D341Med (cell line): ENCODE measurements at places on chromosomes 3 and 15.

DNA sequence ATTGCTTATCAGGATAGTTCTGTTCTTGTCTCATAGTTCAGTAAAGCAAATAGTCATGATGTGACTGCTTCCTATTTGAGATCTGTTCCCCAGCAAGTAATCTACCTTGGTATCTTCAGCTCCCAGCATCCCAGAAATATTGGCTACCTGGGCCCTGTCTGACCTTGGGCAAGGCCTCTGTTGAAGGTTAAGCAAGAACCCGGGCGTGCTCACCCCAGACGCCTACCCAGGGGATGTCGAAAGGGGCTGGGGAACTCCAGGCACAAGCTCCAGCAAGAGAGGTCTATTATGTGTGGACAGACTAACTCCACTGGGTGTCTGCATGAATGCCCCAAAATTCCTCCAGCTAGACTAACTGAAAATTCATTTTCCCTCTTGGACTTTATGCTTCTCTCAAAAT lies 37.3 kb upstream of the IGF1R start:
- DNase-seq = no peak

DNA sequence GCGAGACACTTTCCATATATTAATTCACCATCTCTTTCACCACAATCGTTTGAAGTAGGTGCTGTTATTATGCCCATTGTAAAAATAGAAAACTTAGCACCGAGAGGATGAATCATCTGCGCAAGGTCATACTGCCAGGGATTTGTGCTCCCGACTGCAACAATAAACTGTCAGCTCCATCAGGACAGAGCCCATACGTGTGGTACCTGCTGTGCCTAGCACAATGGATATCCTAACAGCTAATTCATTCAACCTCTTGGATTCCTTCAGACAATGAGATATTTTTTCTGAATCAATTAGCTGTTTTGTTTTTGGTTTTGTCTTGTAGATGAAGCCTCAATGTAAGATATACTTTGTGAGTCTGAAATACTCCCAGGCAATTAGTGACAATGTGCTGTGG lies 32.3 kb upstream of the PROK2 start:
- no peak for DNase-seq

GRCh38 chr3:71930056-71930991 lies 145.4 kb upstream of the PROK2 start:
- peak; percentile 61 for DNase-seq

- DNase-seq = no peak
Observed at GRCh38 chr3:124526601-124527000, 203.7 kb upstream of the UMPS start.

- no peak for DNase-seq
Observed at GRCh38 chr15:75203017-75203907, 1.6 kb downstream of the C15orf39 start.

DNA sequence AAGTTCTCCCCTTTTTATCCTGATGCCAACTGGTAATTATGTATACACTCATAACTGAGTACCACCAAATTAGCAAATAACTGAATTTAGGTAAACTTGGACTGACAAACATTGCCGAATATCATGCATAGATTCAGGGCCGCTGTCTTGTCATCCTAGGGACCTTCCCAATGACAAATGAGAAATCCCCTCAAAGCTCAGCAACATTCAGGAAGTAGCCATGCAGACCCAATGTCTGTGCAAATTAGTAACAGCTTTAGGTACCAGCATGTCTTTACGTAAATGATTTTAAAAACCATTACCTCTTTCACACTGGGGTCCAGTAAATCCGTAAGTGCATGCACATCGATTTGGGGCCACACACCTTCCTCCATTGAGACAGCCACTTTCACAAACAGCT lies 49.5 kb downstream of the FBN1 start:
- no peak for DNase-seq

GRCh38 chr15:41151451-41152005 lies 35.4 kb upstream of the INO80 start:
- DNase-seq = no peak

DNA sequence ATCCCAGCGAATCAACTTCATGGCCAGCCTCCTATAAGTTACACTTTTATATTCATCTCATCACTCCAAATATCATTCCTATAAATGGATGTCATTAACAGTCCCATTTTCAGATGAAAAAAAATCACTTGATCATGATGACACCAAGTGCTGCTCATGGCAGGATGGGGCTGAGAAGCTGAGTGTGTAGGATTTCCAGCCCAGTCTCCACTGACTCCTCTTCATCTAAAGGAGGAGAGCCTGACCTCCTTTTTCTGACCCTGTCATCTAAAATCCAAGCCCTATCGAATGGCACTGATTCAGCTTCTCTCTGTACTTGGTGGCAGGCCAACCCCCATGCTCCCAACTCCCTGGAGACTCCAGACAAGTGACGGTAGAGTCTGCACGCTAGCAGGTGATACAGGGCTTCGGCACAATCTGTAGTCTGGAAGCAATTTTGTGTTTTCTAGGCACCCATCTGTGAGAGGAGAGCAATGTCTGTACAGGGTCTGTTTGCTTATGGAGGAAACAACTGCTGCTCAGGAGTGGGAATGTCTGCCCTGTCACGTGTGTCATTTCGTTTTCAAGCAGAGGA lies 103.2 kb downstream of the EPHB1 start:
- no peak for DNase-seq

DNA sequence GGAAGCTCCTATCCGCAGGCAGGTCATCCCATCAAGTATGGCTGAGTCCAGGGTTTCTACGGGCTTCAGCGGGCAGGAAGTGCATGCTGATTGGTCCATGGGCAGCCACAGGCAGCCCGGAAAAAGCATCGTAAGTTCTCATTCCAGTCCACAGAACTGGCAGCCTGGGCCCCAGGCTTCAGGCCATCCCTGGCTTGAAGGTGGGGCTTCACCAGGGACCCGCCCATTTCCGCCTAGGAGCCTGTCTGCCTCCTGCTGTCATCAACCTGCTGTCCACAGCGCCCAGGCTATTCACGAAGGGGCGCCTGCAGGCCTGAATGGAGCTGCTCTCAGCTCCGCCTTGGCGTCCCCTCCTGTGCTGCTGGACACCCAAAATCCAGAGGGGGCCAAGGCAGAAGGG lies 13.9 kb downstream of the PCYT1A start:
- DNase-seq = no peak

GRCh38 chr3:188150982-188151381 lies 3.0 kb upstream of the LPP start:
- DNase-seq = no peak

DNA sequence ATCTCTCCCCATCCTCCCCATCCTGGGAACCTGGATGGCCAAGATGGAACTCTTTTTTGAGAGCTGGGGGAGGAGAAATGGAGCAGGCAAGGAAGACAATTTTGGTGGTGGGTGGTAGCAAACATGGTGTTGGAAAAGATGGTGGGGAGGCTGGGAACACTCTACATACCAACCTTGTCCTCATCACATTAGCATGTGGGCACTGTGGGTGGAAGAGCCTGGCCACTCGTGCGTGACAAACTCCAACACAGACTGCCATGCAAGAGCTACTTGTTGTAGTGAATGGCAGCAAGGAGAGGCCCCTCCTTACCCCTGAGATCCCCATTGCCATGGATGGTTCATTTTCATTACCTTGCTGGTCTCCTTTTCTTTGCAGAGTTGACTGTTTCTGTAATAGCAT lies 262.6 kb downstream of the RPLP1 start:
- DNase-seq = no peak

DNA sequence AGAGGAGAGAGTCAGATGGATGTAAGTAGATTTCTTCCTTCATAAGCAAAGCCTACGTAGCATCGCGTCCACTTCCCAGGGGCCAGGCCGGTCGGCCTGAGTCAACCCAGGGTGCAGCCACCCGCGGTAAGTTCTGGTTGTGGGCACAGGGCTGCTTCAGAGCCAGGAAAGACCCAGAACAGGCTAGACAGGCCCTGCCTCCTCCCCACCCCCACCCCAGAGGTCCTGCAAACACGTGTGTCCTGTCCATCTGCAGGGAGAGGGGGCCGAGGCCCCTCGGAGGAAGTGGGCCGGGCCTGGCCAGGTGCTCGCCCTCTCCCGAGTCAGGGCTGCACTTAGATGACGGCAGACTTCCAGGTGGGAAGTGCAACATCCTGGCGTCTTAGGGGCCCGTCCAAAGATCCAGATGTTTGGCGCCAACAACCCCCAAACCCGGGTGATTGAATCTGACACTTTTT lies 100.8 kb upstream of the ALDH1A3 start:
- DNase-seq = peak; percentile 4

DNA sequence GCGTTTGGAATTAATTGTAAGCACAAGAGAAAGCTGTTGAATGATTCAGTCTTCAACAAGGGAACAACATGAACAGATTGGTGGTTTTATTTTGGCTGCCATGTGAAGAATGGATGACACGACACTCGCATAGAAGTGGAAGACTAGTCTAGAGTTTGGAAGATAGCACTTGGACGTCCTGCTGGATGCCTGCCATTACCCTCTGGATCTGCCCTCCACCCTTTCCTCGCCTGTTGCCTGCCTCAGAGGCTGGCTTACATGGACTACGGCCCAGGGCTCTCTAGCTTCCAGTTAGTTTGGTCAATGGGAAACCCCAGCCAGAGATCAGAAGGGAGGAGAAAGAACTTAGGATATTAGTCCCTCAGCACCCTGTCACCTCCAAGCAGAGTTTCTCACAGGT lies 493.5 kb downstream of the FHIT start:
- no peak for DNase-seq

DNA sequence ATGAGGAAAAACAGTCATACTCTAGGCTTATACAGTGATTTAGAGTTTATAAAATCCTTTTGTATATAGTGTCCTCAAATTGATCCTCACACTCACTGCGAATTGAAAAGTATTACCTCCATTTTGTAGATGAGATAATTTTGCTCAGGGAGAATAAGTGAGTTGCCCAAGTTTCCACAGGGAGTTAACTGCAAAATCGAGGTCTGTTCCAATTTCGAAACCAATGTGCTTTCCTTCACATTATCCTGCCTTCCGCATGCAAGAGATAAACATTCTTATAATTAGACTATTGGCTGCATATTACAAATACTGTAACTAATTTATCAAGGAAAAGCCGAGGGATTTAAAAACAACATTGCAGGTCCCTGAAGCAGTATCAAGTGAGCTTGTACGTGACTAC lies 667.0 kb downstream of the SQOR start:
- no peak for DNase-seq

DNA sequence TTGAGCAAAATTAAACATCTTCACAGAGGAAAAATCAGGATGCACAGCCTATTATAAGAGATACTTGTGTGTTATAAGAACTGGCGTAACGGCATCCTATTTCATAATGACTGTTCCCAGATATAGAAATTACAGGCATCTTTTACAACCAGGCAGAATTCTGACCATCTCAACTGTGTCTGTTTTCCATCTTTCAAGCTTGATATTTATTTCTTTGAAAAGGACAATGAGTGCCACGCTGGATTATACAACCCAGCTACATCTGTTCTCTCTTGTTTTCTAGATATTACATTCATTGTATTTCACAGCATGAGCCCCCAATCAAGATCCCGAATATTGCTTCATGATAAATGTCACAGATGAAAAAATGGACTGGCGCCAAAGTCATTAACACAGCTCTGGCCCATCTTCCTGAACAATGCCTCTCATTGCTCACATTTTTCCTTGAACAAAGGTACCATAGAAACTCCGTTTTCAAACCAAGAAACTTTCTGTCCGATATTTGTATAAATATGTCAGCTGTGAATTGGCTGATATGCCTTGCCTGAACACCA lies 420.6 kb downstream of the TBL1XR1 start:
- DNase-seq = no peak

GRCh38 chr3:146865175-146865755 lies 260.1 kb upstream of the PLSCR5 start:
- peak; percentile 72 for DNase-seq

GRCh38 chr3:146154995-146155394 lies 6.0 kb downstream of the PLOD2 start:
- DNase-seq = no peak

- no peak for DNase-seq
Observed at GRCh38 chr3:105473521-105474223, 107.0 kb downstream of the ALCAM start.

DNA sequence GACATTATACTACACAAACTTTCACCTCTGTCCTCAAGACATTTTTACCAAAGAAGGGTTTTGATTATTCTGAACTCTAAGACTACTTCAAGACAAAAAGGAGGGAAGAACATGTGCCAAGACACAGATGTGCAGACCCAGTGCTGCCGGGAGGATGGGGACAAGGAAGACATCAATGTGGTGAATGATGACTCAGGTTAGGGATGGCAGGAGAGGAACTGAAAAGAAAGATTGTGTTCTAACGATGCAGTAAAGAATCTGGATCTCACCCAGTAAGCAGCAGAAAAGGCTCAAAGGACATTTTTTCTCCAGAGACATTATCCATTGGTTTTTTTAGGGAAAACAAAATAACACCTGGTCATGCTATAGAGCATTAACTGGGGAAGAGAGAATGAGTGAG lies 449.9 kb upstream of the NR2F2 start:
- DNase-seq = no peak

- DNase-seq = no peak
Observed at GRCh38 chr3:134314588-134315285, 59.5 kb downstream of the AMOTL2 start.

GRCh38 chr15:83443076-83443847 lies 3.9 kb upstream of the SH3GL3 start:
- no peak for DNase-seq

DNA sequence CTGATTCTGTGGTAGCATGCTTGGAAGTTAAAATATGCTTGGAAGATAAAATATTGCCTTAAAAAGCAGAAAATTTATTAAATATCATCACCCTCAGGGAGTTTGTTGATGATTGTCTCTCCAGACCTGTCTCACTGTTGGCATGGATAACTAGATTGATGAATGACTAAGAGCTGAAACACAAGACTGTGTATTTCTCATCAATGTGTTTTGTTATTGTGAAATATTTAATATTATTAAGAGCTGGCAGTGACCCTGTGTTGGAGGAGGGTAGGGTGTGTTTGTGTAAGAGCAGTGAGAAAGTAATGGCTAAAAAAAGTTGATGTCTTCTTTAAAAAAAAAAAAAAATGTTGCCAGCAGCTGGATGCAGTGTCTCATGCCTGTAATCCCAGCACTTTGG lies 82.2 kb downstream of the ITPR1 start:
- DNase-seq = no peak

DNA sequence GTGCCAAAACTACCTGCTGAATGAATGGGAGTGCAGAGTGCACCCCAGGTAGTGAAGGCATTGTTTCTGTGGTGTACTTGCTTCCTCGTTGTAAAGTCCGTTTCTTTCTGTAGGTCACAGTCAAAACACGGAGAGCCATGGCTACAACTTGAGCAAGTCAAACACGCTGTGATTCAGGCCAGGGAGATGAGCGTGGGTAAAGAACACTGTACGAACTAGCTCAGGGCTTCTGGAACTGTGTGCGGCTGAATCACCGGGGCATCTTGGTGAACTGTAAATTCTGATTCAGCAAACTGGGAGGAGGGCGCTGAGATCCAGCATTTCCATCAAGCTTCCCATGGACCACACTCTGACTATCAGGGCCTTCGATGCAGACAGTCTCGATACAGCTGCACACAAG lies 5.0 kb upstream of the TNK2 start:
- no peak for DNase-seq
